ENCODE measurements at places on chromosomes 12 and 14.

DNA sequence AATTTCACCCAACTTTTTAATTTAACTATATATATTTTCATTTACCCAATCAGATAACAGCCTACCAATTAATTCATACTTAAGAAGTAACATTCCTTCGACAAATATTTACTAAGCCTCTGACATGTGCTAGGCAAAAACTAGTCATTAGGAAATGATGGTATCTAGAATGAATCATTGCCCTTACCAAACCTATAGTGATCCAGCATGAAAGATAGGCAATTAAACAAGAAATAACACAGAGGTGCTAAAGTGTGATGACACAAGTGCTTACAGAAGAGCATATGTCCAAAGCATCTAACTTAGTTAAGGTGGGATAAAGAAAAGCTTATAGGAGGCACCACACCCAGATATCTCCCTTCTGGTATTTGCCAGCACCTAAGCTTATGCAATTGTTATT, 166.5 kb upstream of the RASSF8 start:
- no peak for DNase-seq

DNA sequence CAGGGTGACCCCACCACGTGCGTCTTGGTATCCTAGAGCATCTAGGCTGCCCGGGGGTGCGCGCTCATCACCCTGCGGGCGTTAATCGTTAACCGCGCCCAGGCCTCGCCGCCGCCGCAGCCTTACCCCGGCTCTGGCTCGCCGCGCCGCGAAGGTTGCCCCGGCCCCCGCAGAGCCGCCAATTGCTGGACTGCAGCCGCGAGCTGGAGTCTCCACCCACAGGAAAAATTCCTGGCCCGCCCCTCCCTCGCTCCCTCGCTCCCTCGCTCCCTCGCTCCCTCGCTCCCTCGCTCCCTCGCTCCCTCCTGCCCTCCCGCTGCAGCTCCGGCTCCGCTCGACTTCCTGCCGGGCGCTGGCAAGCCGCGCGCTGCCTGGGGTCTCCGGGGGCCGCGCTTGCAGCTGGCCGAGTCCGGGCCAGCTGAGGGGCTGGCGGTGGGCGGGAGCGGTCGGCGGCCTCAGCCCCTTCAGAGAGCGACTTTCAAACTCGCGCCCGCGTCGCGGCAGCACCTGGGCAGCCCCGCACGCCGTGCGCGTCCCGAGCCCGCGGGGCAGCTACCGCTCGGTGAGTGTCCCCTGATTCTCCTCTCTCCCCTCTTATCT, at the start of gene PLEKHG3:
PLEKHG3 (plus strand) TSS at position 282 of the 600 bp plus-strand sequence. CDS start 23,208 bp downstream, outside the sequence.
- DNase-seq, result peak; percentile 57

GRCh38 chr14:81301813-81302212, 81.1 kb upstream of the GTF2A1 start:
- DNase-seq, result no peak

GRCh38 chr12:15996254-15996653, 85.1 kb downstream of the DERA start:
- DNase-seq, result no peak

DNA sequence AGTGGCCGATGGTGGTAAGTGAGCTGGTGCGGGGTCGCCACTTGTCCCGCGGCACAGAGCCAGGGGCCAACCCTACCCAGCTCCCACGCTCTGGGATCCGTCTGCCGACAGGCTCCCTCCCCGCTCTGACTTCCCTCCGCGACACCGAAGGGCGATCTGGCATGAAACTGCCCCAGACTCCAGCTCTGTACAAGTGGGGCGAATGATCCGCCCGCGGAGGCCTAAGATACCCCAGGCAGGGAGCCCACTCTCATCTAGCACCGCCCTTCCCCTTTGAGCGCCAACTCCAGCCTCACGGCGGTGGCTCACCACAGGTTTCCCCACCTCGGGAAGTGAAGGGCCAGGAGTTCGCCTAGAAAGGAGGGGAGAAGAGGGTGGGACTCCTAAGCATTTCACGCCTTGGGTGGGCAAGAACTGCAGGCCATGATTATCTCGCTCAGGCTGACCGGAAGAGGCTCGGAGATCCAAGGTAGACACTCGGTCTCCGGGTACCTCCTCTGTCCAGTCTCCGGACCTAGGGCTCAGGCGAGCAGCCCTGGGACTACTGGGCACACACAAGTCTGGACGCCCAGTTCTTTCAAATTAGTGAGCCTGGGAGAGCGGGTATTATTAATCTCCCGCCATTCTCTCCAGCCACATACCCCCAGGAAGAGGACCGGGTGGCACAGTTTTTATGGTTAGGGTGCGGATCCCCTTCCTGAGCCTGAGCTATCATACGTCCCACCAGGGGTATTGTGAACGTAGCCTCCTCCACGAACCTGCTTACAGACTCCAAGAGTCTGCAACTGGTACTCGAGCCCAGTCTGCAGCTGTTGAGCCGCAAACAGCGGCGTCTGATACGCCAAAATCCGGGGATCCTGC, 849 bp downstream of the WNT1 start:
- DNase-seq, result peak; percentile 18

DNA sequence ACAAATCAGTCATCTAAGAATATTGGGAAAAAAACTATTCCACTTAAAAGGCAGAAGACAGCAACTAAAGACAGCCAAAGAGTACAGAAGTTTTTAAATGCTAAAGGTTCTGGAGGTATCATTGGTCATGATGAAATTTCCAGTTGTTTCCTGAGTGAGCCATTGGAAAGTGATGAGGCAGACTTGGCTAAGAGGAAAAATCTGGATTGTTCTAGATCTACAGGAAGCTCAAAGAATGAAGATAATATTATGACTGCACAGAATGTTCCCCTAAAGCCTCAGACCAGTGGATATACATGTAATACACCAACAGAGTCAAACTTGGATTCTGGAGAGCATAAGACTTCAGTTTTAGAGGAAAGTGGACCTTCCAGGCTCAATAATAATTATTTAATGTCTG, 22.8 kb downstream of the GALNT4 start:
- no peak for DNase-seq

- peak; percentile 21 for DNase-seq
Observed at GRCh38 chr14:20690848-20691640, 2.5 kb downstream of the ANG start.

DNA sequence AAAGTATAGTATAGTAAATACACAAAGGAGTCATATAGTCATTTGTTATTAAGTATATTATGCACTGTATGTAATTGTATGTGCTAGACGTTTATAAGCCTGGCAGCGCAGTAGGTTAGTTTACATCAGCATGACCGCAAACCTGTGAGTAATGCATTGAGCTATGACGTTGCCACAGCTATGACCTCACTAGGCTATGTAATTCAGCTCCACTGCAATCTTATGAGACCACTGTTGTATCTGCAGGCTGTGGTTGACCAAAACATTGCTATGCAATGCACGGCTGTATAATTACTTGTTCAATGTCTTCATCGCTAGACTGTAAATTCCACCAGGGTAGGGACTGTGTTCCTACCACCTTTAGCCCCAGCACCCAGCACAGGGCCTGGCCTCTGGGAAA, 53.2 kb upstream of the VASH1 start:
- no peak for DNase-seq

GRCh38 chr12:11228296-11228879, 41.1 kb downstream of the PRB3 start:
- peak; percentile 10 for DNase-seq

DNA sequence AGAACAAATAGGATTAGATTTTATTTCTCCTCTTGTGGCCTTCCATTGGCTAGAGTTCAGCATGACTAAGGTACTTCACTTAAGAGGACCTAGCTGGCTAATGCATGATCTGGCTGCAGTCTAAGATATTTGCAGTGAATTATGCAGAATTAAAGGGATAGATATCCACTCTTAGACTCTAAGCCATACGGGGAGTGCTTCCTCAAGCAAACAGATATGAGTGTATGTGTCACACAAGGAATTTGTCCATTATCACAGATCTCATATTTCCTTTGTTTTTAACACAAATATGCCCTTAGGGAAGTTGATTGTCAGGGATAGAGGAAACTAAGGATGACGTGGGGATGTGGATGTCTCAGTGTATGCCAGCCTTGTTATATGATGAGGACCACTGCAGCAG, 88.1 kb upstream of the DHRS4 start:
- no peak for DNase-seq

- DNase-seq, result no peak
Observed at GRCh38 chr14:26204728-26205479, 392.9 kb downstream of the NOVA1 start.

- no peak for DNase-seq
Observed at GRCh38 chr14:97802430-97803373, 1005.5 kb downstream of the VRK1 start.

GRCh38 chr12:92145731-92146496, at the start of gene BTG1:
TSS of gene BTG1 (minus strand) at chr12:92145846. CDS start at chr12:92145535, 311 bp downstream.
- DNase-seq, result peak; percentile 99

DNA sequence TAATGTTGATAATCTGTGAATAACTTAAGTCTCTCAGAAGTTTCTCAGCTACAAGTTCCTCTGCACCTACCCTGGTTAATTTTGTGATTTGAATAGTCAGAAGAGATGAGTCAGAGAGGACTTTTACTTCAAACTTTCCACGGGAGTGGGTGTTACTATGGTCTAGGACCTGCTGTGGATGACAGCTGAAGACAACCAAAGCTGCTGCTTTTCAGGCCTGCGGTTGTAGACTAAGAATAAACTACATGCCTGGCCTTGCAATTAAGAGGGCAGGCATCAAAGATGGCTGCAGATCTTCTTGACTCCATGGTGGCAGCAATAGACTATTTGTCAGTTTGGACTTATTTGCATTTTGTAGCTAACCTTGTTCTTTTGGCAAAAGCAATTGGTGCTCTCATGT, 227.1 kb upstream of the KRR1 start:
- DNase-seq, result peak; percentile 51

DNA sequence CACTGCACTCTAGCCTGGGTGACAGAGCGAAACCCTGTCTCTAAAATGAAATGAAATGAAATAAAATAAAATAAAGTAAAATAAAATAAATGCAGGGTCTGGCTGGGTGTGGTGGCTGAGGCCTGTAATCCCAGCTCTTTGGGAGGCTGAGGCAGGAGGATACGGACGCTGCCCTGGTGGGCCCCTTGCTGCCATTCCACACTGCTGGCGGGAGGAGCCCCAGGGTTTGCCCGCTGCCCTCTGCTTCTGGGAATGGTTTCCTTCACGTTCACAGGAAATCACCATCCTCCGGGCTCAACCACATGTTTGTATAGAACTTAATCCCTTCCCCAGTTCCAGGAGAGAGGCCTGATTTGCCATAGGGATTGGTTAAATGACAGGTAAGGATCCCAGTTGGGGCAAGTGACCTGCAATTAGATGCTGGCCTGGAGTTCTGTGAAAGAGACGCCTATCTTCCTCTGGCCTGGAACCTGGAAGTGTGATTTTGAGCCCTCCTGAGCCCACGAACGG, 29.3 kb downstream of the CALM1 start:
- no peak for DNase-seq

GRCh38 chr14:105939810-105940508, 413.6 kb downstream of the TMEM121 start:
- no peak for DNase-seq

DNA sequence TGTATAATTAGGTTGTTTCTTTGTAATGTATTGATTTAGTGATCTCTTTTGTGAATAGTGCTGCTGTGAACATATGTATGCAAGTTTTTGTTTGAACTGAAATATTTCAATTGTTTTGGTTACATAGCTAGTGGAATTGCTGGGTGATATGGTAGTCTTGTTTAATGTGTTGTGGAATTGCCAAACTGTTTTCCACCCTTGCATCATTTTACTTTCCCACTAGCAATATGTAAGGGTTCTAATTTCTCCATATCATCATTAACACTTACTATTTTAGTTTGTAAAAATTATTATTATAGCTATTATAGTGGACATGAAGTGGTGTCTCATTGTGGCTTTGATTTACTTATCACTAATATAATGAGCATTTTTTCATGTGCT, 5.9 kb downstream of the G2E3 start:
- no peak for DNase-seq

DNA sequence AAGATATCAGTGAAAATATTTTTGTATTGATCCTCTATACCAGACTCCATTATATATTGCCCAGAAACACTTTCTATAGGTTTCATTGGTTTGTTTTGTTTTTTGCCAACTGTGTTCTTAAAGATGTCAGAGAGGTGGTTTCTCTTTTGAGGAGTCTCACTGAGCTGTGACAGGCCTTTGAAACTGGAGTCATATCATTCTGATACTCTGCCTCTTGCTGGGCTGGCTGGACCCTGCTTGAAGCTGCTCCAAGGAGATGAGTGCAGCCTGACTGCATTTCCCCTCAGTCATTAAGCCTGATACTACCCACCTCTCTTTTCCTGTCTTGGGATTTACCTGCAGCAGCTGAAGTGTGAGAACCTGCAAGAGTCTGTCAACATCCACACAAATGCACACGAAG, 16.4 kb upstream of the TAS2R30 start:
- DNase-seq, result no peak

Data from activated naive CD4-positive, alpha-beta T cell treated with Interleukin-2 at 50 U/mL for 16 hours (primary cell).